ENCODE measurements at places on chromosomes 7 and 10.

DNA sequence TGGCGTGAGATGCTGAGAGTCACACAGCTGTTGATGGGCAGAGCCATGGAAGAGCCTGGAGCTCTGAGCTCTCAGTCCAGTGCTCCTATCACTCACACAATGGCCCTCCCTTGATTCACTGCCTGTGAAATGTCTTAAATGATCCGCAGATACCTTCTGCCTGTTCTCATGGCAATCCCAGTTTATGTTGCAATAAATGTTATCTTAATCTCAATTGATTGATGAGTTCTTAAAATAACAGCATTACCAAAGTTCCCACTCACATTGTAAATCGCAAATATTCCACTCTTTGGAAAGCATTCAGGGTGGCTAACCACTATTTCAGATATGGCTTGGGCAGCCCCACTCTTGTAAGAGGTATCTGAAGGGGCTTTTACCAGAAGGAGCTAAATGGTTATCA is 865.5 kb downstream of the LRMDA start:
- DNase-seq, result no peak

DNA sequence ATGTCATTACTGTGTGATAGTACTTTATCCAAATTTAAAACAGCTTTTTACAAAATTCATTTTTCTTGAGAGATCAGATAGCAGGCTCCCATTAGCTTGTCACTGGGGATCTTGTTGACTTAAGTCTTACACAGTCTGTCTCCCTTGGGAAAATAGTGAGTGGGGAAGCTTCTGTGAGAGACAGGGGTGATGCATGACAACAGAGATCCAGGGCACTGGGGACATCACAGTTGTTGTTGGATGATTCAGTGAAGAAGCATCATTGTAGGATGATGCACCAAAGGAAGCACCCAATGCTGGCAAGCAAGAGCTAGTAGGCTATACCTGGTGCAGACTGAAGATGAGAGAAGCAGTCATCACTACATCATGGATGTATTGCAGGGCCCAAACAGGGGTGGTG is 284.7 kb downstream of the HDAC9 start:
- no peak for DNase-seq

DNA sequence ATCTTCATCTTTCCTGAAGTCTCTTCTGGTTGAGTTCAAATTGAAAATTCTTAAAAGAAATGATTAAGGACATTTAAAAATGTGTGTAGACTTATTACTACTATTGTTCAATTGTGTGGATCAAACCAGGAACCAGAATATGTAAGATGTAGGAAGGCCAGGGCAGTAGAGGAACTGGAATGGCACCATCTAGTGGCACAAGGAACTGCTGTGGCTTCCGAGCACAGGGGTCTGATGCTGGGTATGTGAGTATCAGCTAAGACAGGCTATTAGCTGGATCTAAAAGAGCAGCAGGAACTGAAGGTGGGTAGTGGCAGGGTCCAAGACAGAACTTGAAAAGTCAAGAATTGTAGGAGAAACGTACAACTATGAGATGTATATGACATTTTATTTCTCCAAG is 247.3 kb downstream of the SEMA3A start:
- DNase-seq, result no peak

DNA sequence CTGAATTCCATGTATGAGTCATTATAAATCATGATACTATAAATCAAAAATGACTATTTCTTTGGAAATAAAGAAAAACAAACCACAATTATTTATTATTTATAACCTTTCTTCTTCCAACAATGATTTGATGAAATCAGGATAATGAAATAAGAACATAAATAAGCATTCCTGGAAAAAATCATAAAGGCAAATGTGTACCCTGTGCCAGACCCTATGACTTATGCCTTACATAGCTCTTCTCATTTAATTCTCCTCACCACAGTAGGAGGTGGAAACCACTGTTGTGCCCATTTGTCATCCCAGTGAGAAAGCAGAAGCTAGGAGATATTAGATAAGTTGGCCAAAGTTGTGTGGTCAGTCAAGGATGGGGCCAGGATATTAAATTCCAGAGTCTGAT is 255.1 kb downstream of the DOCK4 start:
- no peak for DNase-seq

GRCh38 chr7:102834999-102835398 is 77.8 kb upstream of the LRRC17 start:
- DNase-seq, result no peak

DNA sequence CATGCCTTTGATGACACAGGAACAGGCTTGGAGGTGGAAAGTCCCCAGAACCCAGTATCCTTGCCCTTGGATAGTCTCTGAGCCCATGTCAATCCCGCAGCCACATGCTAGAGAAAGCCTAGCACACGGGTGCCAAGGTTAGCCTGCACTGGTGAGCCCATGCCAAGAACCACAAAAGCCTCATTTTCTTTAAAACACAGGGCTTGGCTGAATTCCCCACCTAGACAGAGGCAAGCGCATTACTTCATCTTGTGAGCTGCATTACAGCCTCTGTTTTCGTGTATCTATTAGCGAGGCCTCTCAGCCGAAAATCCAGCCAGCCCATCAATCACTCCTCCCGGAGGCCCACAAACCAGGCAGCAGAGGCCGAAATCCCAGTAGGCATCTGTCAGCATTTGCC is 314.9 kb upstream of the AUTS2 start:
- no peak for DNase-seq

GRCh38 chr7:91408388-91409154 is 144.3 kb downstream of the FZD1 start:
- no peak for DNase-seq

- no peak for DNase-seq
These were observed 9.0 kb upstream of the SMNDC1 start for GRCh38 chr10:110313674-110314073.

- no peak for DNase-seq
These were observed 563.0 kb downstream of the PARD3 start for GRCh38 chr10:34252111-34252510.

DNA sequence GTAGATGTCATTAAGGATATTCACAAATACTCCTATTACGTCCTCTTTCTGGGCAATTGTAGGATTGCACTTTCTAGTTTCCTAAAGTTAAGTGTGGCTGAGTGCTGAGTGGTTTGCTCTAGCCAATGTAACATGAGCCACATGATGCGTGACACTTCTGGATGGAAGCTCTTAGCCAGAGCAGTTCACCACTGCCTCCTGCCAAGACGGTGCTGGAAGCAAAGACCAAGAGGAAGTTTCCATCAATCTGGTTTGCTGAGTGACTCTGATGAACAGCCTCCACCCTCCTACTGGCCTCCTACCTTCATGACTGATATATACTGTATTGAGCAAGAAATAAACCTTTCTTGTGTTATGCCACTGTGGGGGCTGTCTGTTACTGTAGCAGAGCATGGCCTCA is 318.1 kb downstream of the KCNMA1 start:
- DNase-seq, result no peak

GRCh38 chr10:1102831-1103230 is 46.6 kb downstream of the WDR37 start:
- no peak for DNase-seq

DNA sequence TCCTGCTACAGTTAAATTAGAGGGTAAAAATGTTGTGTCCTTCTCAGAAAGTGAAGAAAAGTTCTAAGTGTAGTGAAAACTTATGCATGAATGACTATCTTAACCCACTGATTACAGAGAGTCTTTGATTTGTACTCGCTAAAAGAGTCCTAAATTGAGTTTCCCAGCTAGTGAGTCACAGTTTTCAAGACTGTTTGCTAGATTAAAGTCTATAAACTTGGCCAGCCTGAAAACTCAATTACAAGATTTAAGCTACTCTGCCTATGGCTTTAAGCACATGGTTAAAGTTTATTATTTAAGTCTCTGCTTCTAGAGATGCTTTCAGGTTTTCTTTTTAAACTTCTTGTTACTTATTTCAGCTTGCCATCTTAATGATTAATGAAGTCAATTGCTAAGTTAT is 44.4 kb downstream of the MRPS24 start:
- no peak for DNase-seq

GRCh38 chr10:65556006-65556405 is 1369.8 kb upstream of the LRRTM3 start:
- DNase-seq, result no peak

DNA sequence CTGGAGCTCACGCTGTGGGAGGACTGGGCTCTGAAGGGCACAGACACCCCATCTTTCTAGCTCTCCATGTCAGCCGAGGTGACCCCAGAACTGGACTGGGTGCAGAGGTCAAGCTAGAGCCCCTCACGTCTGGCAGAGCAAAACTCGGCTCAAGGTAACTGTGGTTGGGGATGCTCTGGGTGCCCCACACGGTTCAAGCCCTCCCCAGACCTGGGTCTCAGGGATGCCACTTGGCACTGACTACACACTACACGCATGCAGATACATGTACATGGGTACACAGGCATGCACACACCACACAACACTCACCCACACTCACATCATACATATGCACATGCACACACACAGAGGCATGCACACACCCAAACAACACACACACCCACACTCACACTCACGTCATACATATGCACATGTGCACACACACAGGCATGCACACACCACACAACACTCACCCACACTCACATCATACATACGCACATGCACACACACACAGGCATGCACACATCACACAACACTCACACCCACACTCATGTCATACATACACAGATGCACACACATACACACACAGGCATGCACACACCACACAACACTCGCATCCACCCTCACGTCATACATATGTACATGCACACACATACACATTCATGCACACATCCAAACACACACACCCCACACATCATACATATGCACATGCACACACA is 219.3 kb downstream of the DNAJB6 start:
- DNase-seq, result no peak

GRCh38 chr7:134533288-134533771 is 6.0 kb downstream of the AKR1B10 start:
- no peak for DNase-seq

GRCh38 chr10:132336919-132337407 is 5.0 kb downstream of the LRRC27 start:
- DNase-seq, result no peak

GRCh38 chr7:18437101-18437500 is 58.4 kb upstream of the HDAC9 start:
- DNase-seq, result peak; percentile 43

DNA sequence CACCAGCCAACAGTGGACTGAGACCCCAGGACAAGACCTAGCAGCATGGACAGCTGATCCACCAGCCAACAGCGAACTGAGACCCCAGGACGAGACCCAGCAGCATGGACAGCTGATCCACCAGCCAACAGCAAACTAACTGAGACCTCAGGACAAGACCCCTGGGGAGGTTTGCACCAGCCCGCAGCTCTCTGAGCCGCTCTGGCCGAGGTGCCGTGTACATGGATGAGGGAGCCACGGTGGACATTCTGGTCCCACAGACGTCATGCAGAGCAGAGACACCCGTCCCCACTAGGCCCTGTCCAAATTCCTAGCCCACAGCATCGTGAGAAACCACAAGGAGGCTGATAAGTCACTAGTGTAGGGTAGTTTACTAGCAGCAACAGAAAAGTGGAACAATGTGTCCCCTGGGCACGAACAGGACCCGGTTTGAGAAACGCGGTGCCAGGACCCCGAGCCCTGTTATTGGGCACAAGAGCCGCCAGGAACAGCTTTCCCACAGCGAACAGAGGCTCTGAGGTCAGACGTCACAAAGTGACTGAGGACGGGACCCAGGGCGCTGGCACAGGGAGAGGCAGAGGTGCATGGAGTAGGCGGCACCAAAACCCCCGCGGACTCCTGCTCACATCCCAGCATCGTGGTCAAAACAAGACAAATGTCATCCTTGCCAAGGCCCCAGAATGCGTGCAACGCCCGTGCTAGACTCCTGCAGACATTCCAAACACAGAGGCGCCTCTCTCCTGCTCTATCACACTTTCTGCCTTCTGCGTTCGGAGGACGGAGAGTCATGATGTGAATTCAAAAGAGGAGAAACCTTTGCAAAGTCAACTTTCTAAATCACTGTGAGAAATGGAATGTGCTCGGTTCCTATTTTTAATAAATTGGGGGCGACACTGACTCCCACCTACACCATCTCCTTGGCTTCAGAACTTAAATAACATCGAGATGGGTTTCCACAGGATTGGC is 8.1 kb downstream of the STK32C start:
- no peak for DNase-seq

DNA sequence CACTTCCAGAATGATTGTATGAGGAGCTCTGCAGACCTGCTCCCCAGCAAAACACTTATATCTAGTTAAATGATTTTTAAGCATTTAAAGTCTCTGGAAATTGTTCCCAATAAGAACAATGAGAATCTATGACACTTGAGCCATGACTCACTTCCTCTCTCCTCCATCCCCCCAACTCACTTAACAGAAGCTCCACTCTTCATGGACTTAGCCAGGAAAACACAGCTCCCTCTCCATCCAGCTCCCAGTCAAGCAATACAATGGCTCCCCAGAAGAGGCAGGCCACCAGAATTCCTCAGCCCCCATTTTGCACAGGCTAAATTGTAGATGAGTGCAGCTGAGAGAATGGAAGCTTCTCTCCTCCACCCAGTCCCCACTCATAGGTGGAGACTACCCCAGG is 27.0 kb downstream of the AOC1 start:
- DNase-seq, result no peak

DNA sequence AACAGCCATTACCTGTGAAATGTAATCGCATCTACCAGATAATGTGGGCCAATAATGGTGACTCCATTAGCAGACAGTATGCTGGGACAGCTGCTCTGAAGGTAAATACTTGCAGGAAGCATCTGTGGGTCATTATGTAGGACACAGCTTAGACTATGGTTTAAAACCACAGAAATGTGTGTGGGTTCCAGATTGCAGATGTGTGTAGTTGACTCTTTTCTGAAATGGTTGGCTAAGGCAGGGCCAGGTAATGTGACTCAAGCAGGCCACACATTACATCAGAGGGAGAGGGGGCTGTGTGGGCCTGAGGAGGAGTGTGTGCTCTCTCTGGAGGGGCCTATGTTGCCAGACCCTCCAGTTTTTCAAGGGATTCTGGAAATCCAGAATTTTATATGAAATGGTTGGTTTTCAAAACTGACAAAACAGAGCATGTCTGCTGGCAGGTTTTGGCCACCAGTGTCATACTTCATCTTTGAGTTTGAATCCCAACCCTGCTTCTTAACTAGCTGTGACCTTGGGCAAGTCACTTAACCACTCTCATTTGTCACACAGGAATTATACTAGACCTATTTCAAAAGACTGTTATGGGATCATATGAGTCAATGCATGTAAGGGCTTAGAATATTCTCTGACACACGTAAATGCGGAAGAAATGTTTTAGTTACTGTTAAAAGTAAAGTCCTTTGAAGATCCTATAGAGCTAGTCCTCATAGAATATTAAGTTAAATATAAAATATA is 64.5 kb downstream of the MCMBP start:
- DNase-seq, result peak; percentile 80

Data from fibroblast of skin of left biceps (primary cell).